ENCODE measurements at places on chromosomes 6 and 20.
A peak's percentile ranks its signal among the peaks of the same experiment; 100 is the strongest.

GRCh38 chr6:86331919-86332318 lies 605.4 kb upstream of the HTR1E start:
- DNase-seq = no peak

DNA sequence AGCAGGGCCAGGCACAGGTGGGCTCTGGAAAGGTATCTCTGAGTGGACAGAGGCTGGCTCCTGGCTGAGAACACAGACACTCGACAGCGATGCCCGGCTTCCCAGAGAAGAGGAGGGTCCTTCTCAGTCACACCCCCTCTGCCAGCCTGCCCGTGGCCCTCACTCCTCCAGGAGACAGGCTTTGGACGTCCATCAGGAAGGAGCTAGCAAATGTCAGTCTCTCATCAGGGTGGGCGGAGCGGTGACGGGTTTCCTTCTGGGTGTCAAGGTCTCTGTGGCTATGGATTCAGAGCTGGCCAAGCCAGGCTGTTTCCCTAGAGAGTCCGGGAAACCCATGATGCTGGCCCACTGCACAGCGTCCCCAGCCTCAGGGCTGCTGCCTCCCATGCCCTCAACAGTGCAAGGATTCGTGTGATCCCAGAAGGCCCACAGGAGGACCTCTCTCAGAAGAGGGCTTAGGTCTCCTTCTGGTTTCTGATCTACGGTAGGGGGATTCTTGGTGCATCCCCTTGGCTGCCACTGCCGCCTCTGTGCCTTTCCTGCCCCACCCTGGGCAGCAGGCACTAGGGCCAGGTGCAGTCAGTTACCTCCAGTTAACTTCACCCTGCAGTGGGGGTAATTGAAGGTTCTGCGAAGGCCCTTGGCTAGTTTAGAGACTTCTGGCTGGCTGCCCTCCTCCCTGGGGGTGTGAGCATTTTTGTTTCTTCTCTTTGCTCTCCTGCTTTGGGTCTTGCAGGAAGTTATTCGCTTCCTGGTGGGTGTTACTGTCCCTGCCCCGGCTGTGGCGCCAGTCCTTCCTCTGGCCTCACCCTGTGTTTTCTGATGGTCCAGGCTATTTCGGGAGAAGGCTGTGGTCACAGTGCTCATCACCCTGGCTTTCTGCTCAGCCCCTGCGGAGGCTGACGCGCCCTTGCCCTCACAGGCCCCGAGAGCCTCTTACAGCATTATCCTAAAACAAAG lies 80.2 kb downstream of the CDH4 start:
- DNase-seq = no peak

DNA sequence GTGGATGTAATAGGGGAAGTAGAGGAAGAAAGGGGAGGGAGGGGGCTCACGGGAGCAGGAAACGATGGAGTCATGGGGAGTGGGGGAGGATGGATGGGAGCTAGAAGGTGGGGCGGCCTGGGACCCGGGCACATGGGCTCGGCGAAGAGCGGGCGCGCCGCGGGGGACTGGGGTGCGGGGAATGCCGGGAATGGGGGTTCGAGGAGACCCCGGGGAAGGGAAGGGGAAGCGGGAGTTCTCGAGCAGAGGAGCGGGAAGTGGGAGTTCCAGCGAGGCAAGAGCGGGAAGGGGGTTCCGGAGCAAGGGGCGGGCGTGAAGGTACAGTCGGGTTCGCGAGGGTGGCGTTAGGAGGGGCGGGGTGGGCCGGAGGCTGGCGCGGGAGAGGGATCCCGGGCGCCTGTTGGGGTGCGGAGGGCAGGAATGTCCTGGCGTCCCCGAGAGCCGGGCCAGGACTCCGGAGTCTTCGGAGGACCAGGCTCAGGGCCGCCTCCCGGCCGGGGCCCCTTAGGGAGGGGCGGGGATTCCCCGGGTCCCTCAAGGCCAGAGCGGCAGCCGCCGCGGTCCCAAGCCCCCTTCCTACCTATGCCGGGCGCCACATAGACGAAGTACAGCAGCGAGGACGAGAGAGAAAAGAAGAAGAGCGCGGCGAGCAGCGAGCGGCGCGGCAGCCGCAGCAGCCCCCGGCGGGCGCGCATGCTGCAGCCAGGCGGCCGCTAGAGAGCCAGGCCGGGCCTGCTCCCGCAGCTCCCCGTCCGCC lies 504 bp downstream of the B4GALT5 start:
- DNase-seq = peak; percentile 28

- no peak for DNase-seq
These were observed 17.7 kb downstream of the RIPOR3 start for GRCh38 chr20:50673466-50674137.

DNA sequence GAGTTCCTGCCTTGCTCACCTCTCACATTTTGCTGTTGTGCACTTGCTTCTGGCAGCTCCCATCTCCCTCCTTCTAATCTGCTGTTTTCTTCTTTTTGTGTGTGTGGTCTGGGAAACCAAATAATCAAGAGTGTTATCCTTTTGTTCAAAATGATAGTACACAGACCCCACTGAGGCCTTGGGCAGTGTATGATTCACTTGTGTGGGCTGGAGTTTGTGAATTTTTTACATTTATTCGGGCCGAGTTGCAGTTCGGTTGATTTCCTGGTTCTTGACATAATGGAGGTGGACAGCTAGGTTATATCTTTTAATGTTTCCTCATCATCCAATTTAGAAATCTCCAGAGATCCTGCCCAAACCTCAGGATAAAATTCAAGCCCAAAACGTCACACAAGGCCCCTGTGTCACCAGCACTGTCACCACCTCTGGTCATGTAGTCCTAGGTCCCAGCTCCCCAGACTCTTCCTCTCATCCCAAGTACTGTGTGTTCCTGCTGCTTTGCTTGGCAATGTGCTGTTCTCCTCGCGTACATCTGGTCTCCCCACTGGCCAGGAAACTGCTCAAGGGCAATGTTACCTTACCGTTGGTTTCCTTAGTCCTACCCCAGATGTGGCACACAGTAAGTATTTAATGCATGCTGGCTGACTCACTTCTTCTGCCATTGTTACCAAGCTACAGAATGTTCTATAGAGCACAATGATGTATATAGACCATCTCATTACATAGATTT lies 55.7 kb upstream of the PHACTR2 start:
- no peak for DNase-seq

GRCh38 chr6:3725145-3726047 lies 26.1 kb downstream of the PXDC1 start:
- DNase-seq = no peak

DNA sequence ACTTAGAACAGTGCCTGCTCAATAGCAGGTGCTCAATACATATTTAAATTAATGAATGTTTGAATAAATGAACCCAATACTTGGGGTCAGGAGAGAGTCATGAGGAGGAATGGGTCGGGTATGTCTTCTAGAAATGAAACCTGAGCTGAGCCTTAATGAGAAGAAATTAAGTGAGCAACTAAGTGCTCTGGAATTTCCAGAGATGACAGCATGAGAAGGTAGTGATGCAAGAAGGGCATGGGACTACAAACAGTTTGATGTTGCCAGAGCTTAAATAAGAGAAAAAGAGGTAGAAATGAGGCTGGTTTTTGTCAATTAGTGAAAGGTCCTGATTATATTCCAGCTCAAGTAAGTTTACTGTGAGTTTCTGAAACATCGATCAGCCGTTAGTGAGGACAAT lies 82.9 kb downstream of the PDE10A start:
- DNase-seq = no peak

Data from stimulated activated CD4-positive, alpha-beta T cell treated with anti-CD3 and anti-CD28 coated beads, Interleukin-4, amount 100 ng/mL, for 1 hour (primary cell).